NCI-H1436 (cell line): ENCODE measurements at places on chromosomes 1 and 21.

DNA sequence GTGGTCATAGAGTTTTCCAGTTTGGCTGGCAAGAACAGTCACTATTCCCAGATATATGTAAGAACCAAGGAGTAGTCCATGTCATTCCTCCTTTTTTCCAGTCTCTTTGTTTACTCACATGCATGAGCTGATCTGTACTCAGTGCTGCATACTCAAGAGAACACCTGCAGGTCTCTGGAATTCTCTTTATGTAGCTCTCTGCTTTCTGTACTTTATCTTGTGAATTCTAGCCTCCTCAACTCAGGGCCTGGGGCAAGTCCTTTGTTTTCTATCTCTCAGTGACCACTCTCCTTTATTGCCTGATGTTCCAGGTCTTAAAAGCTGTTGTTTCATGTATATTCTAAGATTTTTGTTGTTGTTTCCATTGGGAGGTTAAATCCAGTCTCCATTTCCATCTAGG, 478.9 kb downstream of the DPYD start:
- no peak for DNase-seq

DNA sequence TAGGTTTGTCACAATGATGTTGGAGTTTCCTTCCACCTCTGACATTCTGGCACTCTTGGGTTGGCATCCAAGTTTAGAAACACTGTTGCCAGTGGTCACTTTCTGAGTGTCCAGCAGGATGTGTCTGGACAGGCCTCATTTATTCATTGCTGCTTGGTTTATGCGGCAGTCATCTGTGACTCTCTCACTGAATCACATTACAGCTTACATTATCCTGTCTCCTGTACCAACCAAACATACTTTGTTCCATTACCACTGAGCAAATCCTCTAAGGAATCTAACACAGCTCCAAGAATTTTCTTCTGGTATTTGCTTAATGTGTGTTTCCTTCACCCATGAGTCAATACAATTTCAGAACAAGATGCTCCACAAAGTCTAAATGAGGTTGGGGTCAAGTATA, 19.9 kb downstream of the SGIP1 start:
- no peak for DNase-seq

- no peak for DNase-seq
Measured at GRCh38 chr1:215825056-215825455, 258.0 kb downstream of the KCTD3 start.

DNA sequence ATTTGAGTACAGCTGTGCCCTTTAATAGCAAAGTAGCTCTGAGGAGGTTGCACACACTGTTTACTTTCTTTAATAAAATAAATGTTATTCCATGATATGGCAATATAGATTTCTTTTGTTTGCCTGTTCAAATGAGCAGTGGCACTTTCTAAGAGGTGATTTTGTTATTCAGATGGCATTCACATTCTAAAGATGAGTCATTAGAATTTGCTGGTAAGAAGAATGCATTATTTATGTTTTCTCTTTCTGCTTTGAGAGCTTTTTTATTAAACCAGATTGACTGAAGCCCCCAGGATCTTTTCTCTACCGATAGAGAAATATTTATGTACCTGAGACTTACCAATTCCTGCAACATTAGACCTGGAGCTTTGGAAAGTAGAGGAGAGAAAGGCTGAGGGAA, 11.2 kb upstream of the LEPR start:
- DNase-seq: no peak

DNA sequence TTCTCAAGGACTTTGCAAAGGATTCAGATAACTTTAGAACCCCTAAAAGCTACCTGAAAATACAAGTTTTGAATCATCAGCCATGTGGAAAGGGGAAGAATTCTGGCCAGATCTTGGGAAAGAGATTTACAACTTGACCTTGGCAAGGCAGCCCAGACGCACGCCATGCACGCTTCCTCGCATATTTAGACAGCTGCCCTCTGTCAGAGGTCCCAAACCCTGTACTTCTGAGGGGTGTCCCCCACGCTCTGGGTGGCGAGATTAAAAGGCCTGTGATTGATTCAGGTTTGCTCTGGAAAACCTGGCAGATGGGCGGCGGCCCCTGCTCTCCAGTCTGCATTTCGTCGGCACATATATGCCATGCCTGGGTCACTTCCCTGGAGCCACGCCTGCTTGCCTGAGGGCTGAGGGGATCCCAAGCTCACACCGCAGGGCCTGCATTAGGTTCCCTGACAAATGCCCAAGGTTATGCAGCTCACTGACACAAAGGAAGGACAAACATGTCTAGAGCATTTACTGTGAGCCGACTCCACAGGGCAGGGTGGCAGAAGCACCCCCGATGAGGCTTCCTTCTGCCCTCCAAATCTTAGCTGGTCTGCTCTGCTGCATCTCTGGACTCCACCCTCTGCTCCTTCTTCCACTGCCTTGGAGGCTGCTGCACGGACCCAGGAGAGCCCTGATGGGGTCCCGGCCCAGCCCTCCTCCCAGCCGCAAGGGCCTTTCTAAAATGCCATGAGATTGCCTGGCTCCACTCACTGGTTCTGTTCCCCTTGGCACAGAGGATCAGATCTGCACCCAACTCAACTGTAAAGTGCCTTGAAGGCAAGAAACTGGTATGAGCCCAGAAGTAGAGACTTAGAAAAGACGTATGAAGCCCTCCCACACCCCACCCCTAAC, 103.9 kb downstream of the BCAR3 start:
- DNase-seq: no peak
